HS-27A (cell line): ENCODE measurements at places on chromosomes 16 and 17.

GRCh38 chr17:65473985-65474384 is 87.5 kb downstream of the AXIN2 start:
- no peak for DNase-seq

GRCh38 chr17:41367426-41368075 is 2.1 kb downstream of the KRT33B start:
- peak; percentile 68 for DNase-seq

DNA sequence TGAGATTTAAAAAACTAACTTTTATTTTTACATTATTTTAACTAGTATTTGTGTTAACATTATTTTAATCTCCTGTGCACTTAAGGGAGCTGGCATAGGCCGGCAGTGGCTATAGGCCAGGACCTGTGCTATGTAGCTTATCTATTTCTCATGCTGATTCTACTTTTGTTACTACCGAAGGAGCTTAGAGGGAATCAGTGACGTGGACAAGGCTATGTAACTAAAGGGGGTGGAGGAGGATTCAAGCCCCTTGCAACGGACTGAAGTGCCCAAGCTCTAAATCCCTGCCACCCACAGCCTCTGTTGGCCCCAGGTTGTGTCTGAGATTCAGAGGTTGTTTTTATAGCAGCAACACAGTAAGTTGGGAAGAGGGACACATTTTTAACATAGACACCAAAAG is 356.4 kb downstream of the WWOX start:
- DNase-seq, result no peak

- DNase-seq, result no peak
Observed at GRCh38 chr17:72259922-72260321, 139.1 kb downstream of the SOX9 start.

- no peak for DNase-seq
Observed at GRCh38 chr17:76544546-76545365, 4.9 kb downstream of the PRCD start.

GRCh38 chr16:71423016-71423415 is 18.8 kb downstream of the TLE7 start:
- DNase-seq, result no peak
